ENCODE measurements at places on chromosomes 3 and 15.
A peak's percentile ranks its signal among the peaks of the same experiment; 100 is the strongest.

GRCh38 chr3:167950212-167950611 lies 145.5 kb downstream of the GOLIM4 start:
- DNase-seq: no peak

DNA sequence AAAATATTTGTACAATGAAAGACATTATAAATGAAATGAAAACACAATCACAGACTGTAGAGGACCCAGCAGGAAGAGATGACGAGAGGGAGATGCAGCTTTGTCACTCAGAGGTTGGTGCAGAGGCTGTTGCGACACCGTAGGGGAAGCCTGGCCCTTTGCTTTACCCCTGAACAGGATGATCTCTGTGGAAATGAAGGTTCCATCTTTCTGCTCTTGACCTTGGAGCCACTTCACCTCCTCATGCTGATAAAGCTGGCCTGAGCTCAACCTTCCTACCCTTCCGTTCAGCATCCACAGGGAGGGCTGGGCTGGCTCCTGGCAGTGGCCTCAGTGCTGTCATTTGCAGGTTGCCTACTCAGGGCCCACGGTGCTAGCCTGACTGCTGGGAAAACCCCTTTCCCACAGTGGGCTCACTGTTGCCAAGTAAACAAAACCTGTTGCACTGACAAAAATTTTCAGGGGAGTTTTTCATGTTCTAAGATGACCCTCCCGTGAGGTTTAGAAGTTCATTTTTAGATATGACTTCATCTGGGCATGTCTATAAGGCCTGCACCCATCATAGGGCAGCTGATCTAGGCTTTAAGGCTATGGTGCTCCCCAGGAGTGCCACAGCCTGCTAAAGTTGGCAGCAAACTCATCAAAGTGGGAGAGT lies 3.0 kb upstream of the CD80 start:
- DNase-seq: no peak

DNA sequence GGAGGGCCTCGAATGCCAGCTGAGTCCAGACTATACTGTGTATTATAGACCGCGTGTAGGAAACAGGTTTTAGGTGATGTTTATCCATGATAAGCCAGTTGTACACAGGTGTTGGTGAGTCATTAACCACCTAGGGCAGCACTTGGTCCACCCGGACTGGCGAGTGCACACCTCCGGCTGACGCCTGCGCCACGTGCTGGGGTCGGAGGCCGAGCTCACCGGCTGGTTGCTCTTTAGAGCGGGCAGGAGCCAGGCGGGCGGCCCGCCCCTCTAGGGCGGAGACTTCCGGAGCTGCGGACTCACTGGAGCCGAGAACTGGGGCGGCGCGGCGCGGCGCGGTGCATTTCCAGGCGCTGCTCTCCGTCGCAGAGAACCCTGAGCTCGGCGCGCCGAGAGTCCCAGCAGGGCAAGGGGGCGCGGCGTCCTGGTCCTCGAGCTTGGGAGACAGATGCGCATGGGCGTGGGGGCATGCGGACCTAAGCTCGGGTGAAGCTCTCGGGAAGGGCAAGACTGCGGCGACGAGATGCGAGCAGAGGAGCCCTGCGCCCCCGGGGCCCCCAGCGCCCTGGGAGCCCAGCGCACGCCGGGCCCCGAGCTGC lies at the start of gene ESYT3:
TSS of gene ESYT3 (plus strand) at position 341 of the 599 bp plus-strand sequence. CDS start at position 524, 183 bp downstream.
- peak; percentile 73 for DNase-seq

- no peak for DNase-seq
Measured at GRCh38 chr15:83106994-83107840, at the start of gene TM6SF1. TM6SF1 (plus strand) TSS chr15:83107645; CDS start chr15:83107681, 36 bp downstream.

GRCh38 chr3:129974833-129975704 lies 549 bp downstream of the TRH start:
- DNase-seq: no peak

GRCh38 chr15:81642451-81642990 lies 268.5 kb upstream of the TMC3 start:
- DNase-seq: no peak

- no peak for DNase-seq
Measured at GRCh38 chr3:81816473-81817250, 55.2 kb upstream of the GBE1 start.

- DNase-seq: no peak
Measured at GRCh38 chr15:60373327-60373726, 24.5 kb downstream of the ANXA2 start.

DNA sequence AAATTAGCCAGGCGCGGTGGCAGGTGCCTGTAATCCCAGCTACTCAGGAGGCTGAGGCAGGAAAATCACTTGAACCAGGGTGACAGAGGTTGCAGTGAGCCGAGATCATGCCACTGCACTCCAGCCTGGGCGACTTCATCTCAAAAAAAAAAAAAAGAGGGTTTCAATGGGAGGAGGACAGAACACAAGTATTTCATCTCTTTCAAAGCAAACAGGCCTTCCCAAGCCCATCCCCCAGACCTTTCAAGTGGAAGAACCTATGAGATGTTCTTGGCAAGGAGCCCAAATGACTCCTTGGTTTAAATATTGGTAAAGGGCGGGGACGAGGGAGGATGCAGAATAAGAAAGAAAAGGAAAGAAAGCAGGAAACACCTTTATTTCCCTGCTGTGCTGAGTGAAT lies 62.2 kb upstream of the MCF2L2 start:
- peak; percentile 69 for DNase-seq

Measured in DMS153 (cell line).